ENCODE measurements at places on chromosomes 4 and X. TPM values are rescaled to one million over a fixed set of nuclear protein-coding genes. Genes with fewer than 3 reads are reported as not detected.

MAGEC3 gene
- not detected for total RNA-seq

SH2D1A gene
- total RNA-seq: not detected

DGKK gene
- total RNA-seq: 0.16 TPM

GUCY1A1 gene
- 76.6 TPM for total RNA-seq

CTAG1B gene
- not detected for total RNA-seq

PRSS12 gene
- total RNA-seq: 32.3 TPM

FRAS1 gene
- 23.5 TPM for total RNA-seq

All from camera-type eye (tissue), 1 donor.